GOT3 (cell line): ENCODE measurements at places on chromosomes 12 and 14.

DNA sequence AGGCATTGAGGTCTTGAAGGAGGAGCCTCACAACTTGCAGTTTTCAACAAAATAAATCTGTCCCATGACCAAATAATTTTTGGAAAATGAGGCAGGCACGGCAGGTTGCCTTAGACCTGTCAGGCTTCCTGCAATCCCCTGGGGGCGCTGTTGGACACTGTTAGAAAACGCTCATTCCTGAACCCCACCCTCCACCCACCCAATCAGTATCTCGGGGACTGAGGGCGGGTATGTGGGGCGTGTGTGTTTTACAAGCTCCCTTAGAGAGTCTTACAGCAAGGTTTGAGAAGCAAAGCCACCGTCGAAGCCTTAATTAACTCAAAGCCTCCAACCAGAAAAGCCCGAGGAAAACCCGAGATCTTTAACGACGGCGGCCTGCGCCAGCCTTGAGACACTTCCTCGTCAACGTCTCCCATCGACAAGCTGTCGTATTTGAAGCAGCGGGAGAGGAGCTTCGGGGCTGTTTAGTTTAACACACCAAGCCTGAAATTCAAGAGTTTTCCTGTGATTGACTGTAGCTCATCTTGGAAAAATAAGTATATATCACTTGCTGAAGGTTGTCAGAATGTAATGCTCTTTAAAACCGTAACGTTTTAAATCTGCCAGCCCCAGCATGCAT lies 123.0 kb downstream of the GLT1D1 start:
- DNase-seq: no peak

DNA sequence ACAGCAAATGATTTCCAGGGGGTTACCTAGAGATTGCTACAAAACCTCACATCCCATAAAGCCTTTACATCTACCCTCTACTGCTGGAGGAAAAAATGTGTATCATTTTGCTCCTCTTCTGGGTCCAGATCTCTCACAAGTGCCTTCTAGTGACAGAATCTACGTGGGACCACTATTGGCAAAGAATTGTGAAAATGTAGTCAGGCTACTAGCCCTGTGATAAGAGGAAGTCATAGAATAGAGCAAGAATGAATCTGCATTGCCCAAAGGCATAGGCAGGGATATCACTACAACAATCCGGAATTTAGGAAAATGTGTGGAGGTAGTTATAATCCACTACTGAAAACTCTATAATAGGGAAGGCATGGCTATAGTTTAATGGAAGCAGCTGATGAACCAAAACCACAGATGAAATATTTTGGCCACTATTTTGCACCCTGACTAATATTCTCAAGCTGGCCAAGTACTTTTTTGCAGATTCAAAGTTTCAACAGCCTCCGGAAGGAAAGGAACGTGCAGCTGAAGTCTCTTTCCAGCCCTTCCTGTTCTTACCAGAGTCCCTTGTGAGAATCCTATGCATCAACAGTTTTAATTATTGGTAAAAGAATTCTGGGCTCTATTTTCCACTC lies 176.8 kb downstream of the PHLDA1 start:
- no peak for DNase-seq

DNA sequence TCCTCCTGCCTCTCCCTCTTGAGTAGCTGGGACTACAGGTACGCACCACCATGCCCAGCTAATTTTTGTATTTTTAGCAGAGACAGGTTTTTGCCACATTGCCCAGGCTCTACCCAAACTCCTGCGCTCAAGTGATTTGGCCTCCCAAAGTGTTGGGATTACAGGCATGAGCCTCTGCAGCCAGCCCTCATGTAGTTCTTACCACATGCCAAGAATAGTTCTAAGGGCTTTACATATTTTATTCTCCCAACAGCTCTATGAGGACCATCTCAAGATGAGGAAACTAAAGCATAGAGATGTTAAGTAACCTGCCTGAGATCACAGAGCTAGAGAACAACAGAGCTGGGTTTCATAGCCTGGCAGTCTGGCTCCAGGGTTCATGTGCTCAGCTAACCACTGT lies 37.9 kb upstream of the ALDH2 start:
- DNase-seq: no peak

DNA sequence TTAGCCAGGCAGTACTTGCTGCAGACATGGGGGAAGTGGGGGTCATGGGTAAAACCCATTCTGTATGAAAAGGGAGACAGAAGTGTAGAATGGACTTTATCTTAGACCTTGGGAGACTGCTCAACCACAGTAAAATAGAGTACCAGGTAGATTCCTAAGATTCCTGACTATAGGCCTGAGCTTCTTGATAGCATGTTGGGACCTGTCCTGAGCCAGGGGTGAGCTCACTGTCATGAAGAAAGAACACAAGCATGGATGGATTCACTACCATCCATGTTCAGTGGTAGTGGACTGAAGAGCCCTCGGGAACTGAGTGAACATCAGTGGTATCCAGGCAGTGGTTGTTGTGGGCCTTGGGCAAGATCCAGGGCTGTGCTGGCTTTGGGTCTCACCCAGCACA lies 1003.8 kb downstream of the TMTC2 start:
- DNase-seq: no peak

- no peak for DNase-seq
Measured at GRCh38 chr12:123139926-123140675, 10.8 kb downstream of the PITPNM2 start.

DNA sequence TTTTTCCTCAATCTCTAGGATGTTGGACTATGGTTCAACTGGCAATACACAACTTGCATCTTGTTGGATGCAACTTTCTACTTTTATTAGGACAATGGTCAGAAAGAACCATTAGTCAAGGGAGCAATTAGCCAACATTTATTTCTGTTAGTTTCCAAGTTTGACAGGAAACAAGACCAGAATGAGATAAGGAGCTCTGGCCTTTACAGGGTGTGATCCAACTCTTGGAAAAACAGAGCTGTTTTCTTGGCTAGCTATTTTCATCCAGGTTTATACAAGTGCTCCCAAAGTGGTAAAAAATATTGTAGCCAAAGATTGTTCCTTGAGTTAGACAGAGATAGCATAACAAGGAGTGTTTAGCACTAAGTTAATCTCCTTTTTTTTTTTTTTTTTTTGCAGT lies 3.9 kb upstream of the SYNE2 start:
- DNase-seq: no peak

DNA sequence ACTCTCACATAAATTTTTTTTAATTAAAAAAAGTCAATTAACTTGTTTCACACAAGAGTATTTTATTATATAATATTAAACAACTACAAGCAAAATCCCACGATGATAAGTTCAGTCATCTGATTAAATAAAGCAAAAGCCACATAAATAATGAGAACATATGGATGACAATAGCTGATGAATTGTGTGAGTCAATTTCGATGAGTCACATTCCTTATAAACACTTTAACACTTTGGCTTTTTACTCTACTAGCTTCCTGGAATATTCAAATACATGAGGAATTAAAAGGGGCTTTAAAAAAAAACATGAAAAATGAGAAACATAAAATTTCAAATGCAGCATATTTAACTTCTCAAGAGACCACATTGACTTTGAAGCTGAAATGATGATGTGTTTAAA lies 95.3 kb downstream of the BCAT1 start:
- no peak for DNase-seq

GRCh38 chr14:22184157-22184829 lies 404.7 kb downstream of the DAD1 start:
- DNase-seq: no peak

DNA sequence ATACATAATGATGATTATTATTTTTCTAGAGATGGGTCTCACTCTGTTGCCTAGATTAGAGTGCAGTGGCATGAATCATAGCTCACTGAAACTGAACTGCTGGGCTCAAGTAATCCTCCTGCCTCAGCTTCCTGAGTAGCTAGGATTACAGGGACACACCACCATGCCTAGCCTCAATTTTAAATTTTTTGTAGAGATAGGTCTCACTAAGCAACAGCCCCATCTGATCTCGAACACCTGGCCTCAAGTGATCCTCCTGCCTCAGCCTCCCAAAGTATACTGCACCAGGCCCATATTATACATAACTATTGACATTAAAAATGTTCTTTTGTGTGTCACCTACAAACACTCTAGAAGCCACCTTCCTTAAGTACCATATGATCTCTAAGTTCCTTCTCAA lies 3.4 kb downstream of the TXNRD1 start:
- no peak for DNase-seq

DNA sequence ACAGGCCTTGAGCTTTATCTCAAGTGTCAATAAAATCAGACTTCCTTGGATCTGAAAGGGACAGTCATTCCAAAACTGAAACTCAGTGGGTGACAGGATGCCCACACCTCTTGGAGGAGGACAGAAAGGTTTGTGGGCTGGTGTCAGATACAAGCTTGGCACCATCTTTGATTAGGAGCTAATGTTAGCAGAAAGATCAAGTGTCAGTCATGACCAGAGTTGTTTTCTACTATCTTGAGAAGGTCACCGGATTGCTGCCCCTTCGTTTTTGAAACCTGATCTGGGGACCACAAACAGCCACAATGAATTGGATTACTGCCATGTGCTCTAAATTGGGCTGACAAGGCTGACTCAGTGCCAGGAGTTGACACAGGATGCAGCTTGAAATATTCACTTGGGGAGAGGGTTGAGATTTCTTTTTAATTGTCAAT lies 88.3 kb downstream of the OTOGL start:
- DNase-seq: no peak

DNA sequence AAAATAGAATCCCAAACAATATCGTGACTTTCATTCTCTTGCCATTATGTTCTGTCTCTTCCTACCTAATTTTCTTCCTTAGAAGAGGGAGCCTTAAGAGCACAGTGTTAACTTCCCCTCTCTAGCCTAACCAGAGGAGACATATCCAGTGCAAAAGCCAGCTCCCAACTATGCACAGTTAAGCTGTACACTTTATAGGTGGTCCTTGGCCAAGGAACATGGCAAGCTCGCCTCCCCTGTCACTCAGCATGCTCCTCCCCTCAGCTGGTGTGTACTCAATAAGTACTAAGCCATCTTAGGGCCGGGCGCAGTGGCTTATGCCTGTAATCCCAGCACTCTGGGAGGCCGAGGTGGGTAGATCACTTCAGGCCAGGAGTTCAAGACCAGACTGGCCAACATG lies 255.1 kb upstream of the TMPO start:
- no peak for DNase-seq

DNA sequence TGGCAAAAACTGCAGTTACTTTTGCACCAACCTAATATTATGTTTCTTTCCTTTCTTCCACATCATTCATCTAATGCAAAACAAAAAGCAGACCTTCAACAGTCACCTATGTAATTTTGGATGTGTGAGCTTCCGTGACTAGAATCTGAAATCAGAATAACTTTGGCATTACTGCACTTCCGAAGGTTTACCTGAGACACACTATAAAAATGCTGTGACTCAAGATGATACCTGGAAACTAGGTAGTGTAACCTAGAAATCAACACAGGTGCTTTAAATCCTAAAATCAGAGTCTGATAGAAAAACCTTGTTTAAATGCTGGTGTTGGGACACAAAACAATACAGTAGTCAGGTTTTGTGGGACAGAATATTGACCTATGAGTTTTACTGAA lies 2.2 kb downstream of the BTBD7 start:
- no peak for DNase-seq

- DNase-seq: no peak
Measured at GRCh38 chr12:104590022-104590421, 133.3 kb downstream of the CHST11 start.

DNA sequence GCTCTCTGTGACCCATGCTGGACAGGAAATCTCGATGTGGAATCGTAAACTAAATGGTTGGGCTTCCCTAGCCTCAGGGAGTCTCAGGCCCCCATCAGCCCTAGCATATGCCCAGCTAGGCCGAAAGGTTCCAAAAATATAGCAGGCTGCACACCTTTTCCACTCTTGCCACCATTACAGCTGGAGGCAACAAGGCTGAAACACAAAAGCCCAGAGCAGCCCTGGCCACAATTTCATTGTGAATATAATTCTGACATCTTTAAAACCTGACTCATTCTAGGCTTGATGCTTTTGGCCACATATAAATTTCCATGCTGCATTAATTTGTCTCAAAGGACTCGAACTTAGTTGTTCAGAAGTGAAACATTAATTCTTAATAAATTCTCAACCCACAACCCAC lies 382.2 kb downstream of the GRIN2B start:
- DNase-seq: no peak

DNA sequence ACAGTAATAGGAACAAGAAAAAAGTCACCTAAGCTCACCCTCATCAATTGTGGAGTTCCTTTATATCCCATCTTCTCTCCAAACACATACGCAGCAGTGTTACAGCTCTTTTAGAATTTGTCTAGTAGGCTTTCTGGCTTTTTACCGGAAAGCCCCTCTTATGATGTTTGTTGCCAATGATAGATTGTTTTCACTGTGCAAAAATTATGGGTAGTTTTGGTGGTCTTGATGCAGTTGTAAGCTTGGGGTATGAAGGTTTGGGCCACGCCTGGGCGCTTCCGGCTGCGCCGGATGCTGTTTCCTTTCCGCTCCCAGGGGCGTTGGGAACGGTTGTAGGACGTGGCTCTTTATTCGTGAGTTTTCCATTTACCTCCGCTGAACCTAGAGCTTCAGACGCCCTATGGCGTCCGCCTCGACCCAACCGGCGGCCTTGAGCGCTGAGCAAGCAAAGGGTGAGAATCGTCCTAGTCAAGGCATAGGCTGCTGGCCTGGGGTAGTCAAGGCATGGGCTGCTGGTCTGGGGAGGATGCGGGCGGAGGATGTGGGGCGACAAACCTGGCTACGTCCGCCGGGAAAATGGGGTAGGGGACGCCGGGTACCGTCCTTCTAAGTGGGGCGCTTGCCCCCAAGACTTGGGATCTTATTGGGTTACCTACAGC lies at the start of the genes C12orf57 and RNU7-1:
TSS of gene C12orf57 (plus strand) at position 301 of the 659 bp plus-strand sequence. CDS start at position 401, 100 bp downstream.
TSS of gene RNU7-1 (plus strand) at position 95 of the 659 bp plus-strand sequence.
- peak; percentile 75 for DNase-seq

GRCh38 chr12:119008691-119009221 lies 27.4 kb downstream of the SRRM4 start:
- no peak for DNase-seq

DNA sequence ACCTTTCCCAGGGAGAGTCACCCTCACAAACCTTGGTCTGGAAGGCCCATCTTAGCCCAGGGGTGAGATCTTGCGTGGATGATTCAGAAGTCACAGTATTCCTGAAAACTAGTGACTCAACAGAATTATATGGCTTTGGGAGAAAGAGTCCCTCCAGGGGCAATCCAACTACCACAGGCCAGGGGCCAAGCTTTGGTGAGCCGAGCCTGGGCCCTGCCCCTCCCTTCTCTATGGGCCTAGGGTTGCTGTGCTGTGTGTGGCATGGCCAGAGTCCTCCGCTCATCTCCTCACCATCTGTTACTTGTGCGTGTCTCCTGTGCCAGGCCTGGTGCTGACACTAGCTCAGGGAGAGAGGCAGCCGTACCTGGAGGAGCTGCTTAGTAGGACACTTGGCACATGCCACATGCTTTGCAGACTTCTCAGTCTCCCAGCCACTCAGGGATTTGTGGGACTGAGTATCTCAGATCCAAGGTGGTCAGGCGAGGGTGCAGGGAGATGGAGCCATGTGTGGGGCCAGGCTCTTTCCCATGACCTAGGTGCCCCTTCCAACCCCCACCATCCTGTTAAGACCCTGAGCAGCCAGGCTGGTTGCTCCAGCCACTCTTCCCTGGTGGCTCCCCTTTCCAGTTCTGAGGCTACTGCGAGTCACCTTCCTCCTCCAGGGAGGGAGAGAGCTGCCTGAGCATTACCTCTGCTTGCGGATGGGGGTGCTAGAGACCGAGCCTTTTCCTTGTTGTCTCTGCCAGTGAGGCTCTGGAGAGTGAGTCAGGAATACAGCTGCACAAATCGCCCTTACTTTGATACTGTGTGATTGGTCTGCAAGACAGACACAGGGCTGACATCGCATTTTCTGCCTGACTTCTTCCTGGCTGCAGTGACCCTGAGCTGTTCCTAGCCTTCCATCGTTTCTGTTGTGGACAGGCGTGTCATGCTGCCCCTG lies 94.1 kb downstream of the SLC25A47 start:
- DNase-seq: peak; percentile 6
